SJSA1 (cell line): ENCODE measurements at places on chromosomes 7 and 10.

GRCh38 chr7:94173436-94173835 lies 169.3 kb upstream of the BET1 start:
- no peak for DNase-seq

DNA sequence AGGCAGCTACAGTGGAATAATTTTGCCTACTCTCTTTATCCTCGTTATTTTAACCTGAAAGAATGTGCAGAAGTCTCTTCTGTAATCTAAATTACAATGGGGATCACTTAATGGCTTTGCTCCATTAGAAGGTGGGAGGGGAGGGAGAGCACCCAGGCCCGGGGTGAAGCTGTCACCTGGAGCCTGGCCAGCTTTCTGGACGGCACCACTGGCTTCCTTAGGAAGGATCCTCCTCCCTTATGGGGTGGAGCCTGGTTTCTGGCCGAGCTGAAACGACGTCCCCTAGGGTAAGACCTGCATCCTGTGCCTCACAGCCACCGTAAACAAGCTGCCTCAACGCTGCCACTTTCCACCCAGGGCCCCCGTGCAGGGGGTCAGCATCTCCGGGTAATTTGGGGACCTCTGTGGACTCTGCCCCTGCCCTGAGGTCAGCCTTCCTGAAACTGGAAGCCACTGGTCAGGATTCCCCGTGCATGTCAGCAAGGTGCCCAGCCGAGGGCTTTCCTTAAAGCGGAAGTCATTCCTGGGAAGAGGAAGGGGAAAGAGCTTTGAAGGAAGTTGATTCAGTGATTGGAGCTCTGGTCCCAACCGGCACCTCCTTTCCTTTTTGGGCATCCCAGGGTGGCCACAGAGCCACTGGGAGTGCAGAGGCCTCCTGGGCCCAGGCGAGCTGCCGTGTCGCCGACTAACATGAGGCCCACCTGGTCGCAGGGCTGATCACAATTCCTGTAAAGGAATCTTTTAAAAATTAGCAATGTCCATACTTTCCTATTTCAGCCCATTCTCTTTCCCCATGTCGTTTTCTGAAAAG lies 569.1 kb downstream of the DNAJB6 start:
- no peak for DNase-seq

GRCh38 chr7:143126146-143126545 lies 5.7 kb upstream of the PIP start:
- peak; percentile 73 for DNase-seq

GRCh38 chr10:126686268-126686667 lies 15.8 kb upstream of the C10orf90 start:
- no peak for DNase-seq

GRCh38 chr7:1012716-1013095 lies 29.7 kb downstream of the CYP2W1 start:
- DNase-seq: no peak

DNA sequence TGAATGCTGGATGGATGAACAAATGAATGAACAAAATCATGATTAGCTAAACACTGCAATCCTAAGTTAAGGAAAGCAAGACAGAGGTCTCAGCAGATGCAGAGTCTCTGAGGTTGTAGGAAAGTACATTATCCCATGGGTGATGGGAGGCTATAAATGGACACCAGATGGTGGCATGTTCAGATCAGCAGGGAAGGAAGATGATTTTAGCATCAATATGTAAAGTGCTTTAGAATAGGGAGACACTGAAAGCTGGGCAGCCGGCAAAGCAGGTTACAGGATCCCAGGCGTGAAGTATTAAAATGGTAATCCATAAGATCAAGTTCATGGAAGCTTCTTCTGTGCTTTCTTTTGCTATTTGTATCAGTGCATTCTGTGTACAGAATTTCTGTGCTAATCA lies 7.9 kb upstream of the RAPGEF5 start:
- no peak for DNase-seq

DNA sequence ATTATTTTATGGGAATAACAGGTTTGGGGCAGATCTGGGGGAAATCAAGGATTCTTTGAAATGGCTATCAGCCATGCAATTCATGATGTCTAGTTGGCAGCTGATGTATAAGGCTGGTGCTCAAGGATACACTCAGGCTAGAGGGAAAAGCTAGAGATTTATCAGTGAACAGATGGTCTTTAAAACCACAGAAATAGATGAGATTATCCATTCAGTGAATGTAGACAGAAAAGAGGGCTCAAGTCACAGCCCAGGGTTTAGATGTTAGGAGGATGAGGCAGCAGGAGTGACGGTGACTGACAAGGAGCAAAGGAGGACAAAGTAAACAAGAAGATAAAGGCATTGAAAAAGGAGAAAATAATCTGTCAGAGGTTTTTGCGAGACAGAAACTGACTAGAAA lies 238.7 kb downstream of the CDK14 start:
- DNase-seq: no peak

GRCh38 chr7:23347033-23347681 lies 48.0 kb downstream of the MALSU1 start:
- DNase-seq: peak; percentile 57

- no peak for DNase-seq
Observed at GRCh38 chr7:127290801-127291361, 38.1 kb upstream of the GRM8 start.

DNA sequence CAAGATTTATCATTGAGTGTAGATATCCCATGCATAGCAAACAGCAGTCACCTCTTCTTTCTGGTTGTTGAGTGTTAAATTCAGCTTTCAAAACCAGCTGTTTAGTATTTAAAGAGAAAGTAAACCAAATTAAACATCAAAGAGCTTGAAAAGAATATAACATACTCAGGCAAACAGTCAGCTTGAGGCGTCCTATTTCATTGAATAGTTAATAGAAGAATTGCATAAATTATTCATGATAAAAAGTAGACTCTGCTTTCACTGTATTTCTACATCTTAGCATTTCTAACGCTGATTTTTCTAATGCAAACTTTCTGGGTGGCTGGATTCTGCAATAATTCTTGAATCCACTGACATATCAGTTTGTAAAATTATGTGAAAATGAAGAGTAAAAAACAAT lies 464.5 kb upstream of the LRRN3 start:
- DNase-seq: no peak

DNA sequence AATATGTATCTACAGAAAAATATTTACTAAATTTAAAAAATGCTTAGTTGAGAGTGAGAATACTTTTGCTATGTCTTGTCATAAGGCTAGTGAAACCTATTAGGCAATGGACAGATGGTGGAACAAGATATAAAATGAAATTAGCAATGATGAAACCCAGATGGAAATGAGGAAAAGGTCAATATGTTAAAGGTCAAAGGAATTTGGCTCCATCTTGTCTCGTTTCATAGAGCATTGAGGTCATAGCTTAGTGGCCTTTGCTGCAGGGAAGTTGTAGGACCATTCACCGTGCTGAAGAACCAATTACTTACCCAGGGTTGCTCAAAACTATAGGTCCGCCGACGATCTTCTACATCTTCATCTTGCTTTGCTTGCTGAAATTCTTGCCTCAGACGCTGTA lies 683.9 kb downstream of the PARD3 start:
- no peak for DNase-seq
